SW 1271 (cell line): ENCODE measurements at places on chromosomes 5 and 9.

GRCh38 chr5:141532726-141533125 lies 43.8 kb downstream of the PCDHGC5 start:
- no peak for DNase-seq

DNA sequence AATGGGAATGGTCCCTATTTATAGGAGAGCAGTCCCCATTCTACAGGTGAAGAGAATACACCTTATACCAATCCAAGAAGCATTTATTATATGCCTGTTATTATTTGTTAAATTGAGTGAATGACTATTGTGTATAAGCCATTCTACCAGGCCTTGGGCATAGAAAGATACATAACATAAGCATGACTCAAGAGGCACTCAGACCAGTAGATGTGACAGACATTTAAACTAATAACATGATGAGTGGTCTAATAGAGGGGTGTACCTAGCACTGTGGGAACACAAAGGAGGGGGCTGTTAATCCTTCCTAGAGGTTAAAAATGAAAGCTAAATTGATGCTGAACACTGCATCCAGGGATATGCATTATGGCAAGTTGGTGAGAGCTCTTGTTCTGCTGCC lies 145.0 kb upstream of the TNC start:
- peak; percentile 17 for DNase-seq

- DNase-seq = peak; percentile 86
Observed at GRCh38 chr5:150001660-150002486, 1.3 kb downstream of the HMGXB3 start.

DNA sequence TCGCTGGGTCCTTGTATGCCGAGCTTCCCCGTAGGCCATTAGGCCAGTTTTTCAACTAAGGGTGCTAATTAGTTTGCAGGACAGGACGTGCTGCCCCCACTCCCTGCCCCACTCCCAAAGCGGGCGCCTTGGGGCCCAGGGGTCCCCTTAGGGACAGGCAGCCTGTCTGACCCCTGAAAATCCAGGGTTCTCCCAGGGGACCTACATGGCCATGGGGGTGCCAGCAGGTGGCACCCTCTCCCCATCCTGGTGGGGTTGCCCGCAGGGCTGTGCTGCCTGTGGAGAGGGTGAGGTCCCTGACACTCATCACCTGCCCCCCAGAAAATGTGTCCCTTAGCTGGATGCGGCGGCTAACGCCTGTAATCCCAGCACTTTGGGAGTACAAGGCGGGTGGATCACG lies 8.5 kb upstream of the CCDC187 start:
- no peak for DNase-seq

DNA sequence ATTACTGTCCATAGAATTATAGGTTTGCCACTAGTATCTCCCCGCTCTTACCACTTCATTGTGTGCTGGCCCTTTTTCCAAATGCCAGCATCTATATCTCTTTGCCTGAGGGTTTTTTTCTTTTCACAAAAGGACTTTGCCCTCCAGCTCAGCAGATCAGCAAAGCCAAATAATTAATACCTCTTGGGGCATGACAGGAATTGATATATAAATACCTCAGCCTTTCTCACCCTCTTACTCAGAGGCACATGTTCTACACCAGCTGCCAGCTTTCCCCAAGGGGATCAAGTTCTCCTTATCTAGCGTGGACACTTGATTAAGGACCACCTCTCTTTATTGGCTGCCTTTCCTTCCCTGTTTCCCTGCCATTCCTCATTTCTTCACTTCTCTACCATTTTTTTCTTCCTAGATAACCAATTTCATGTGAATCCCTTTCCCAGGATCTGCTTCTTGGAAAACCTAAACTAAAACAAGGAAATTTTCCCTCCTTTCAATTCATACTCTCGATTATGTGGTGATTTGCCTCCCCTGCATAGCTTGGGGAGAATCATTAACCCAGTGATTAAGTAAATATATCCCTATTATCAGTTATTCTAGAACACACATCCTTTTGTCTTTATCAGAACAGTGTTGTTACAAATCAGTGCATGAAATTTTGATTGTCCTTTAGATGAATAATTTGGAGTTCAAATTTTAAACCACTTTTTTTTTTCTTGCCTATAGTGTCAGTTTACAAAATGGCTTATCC lies 6.9 kb upstream of the NUDT12 start:
- no peak for DNase-seq

- DNase-seq = no peak
Observed at GRCh38 chr9:126504086-126504976, 109.4 kb upstream of the LMX1B start.

GRCh38 chr5:38753776-38754175 lies 92.0 kb upstream of the OSMR start:
- no peak for DNase-seq

GRCh38 chr9:121863955-121864354 lies 212.5 kb downstream of the DAB2IP start:
- no peak for DNase-seq

- no peak for DNase-seq
Observed at GRCh38 chr5:149453618-149454415, 74.7 kb upstream of the IL17B start.

DNA sequence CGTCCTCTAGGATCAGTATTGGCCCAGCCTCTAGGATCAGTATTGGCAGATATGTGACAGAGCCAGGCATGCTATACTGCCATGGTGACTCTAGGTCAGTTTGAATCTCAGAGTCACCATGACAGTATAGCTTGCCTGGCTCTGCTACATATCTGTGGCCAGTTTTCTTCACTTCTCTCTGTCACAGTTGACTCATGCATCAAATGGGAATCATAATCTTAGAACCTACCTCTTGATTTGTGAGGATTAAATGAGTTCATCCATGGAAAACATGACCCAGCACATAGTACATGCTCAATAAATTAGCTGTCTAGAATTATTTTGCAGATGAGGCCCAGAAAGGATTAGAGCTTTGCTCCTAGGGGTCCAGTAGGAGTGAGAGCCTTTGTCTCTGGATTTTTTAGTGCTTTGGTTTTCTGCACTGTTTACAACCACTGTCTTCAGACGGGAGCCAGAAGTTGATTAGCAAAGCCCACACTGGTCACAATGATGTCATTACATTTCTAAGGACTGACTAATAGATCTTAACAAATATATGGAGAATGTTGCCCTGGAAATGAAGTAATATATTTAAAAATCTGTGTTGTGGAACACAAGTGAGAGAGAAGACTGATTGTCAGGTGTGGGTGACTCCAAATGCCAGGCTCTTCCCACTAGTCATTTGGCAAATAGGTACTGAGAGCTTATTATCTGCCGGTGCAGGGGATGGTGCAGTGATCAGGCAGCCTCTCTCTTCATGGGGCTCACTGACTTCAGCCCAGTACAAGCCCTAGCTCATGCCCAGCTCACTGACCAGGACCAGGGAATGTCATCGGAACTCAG lies 76.0 kb downstream of the COL15A1 start:
- DNase-seq = peak; percentile 64

DNA sequence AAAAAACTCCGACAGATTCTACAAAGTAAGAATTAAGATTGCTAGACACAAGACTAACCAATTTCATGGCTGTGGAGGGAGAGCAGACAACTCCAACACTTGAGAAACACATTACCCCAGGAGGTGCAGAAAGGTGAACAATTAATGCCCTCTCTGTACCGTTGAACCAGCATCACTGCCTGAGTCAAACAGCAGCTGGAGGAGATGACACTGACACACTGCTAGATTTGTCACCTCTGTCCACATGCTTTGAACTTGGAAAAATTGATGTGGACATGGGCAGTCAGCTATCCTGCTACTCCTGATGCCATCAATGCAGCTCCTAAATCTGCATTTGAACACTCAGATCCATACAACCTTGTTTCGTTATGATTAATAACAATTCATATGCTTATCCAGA lies 51.7 kb downstream of the GPBP1 start:
- DNase-seq = no peak

- no peak for DNase-seq
Observed at GRCh38 chr5:1252681-1253080, 27.5 kb downstream of the SLC6A18 start.

- DNase-seq = peak; percentile 92
Observed at GRCh38 chr5:96662725-96663518, 746 bp downstream of the CAST start.

GRCh38 chr9:98494852-98495251 lies 213.9 kb downstream of the GABBR2 start:
- no peak for DNase-seq

GRCh38 chr5:172716796-172717313 lies 54.1 kb downstream of the DUSP1 start:
- DNase-seq = peak; percentile 76

GRCh38 chr5:65822710-65823109 lies 100.7 kb downstream of the NLN start:
- no peak for DNase-seq

GRCh38 chr9:73753171-73753570 lies 601.5 kb downstream of the ANXA1 start:
- no peak for DNase-seq

DNA sequence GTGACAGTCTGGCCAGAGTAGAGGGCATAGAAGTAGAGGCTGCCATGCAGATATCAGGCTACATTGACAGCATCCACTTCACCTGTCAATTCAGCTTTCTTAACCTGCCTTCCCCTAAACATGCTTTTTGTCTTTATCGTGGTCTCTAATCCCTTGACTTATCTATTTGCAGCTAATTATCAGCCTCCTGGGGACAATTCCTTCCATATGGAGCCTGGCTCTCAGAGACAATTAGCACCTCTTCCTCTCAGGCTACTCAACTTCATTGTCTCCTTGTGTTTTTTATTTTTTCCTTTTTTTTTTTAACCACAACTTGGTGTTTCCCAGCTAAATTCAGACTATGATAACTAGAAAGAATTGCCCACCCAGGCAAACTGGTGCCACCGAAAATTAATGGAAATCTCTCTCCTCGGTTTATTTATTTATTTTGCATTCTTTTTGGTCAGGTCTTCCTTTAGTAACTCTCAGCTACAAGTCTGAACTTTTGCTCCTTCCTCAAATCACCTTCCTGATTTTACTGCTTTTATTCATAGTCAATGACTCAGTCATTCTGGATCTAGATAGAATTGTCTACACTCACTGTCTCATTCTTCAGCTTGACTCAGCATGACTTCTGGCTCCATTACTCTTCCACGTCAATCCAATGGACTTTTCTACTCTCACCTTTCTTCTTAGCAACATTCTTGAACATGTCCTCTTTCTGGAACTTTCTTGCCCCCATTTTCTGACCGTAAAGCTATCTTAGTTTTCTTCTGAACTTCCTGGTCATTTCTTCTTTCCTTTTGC lies 63.0 kb upstream of the BASP1 start:
- no peak for DNase-seq

- no peak for DNase-seq
Observed at GRCh38 chr9:127723444-127723843, 7.6 kb downstream of the TTC16 start.

- DNase-seq = no peak
Observed at GRCh38 chr9:115671963-115672305, 481.7 kb upstream of the PAPPA start.

DNA sequence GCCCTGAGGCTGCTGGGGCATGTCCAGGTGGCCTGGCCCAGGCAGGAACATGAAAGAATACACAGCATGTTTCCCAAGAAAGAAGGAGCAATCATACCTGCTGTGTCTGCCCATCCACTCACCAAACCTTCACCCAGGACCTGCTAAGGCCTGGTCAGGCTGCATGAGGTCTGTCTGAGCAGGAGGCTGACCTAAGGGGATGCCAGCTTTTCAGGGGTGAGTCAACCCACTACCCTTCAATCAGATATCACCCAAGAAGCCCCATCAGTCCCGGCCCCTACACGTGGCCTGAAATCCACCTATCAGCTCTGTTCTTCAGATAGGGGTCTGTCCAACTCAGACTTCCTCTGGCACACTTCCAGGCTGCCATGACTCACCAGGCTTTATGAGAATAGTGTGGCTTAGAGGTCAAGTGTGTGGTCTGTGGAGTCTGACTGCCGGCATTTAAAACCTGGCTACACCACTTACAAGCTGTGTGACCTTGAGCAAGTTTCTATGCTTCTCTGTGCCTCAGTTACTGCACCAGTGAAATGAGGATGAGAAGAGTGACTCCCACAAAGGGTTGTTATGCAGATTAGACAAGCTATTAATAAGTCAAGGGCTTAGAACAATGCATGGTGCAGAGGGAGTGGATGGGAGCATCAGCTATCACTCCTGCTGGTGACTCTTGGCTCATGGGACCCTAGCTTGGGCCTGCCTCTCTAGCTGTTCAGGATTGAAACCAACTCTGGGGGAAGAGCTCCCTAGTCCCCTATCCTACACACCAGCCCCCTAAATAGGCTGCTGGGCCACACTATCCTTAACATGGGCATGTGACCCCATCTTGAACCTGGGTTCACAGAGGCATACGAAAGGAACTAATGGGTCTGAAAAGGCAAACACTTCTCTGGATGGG lies 130.3 kb downstream of the PAX5 start:
- no peak for DNase-seq

- no peak for DNase-seq
Observed at GRCh38 chr9:121735065-121735792, 83.8 kb downstream of the DAB2IP start.
